NCI-H187 treated with DMSO at 0.1 percent for 48 hours (cell line): ENCODE measurements at places on chromosomes 1 and 21.

GRCh38 chr21:15130751-15131150 lies 66.0 kb upstream of the NRIP1 start:
- no peak for DNase-seq

GRCh38 chr1:236864996-236865817 lies 70.1 kb downstream of the MTR start:
- DNase-seq = no peak

- DNase-seq = no peak
These were observed 3.3 kb upstream of the ZBTB18 start for GRCh38 chr1:244047621-244048255.

DNA sequence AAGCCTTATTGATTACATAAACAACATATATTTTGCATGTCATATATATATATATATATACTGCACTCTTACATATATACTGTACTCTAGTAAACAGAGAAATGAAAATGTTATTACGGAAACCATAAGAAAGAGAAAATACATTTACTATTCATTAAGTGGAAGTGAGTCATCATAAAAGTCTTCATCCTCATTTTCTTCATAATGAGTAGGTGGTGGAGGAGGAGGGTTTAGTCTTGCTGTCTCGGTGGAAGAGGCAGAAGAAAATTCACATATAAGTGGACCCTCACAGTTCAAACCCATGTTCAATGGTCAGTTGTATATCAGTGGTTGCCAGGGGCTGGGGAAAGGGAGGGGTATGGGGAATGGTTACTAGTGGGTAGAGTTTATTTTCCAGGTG lies 8.0 kb upstream of the IFNLR1 start:
- no peak for DNase-seq

GRCh38 chr1:44090429-44091252 lies 28.0 kb upstream of the KLF17 start:
- no peak for DNase-seq

DNA sequence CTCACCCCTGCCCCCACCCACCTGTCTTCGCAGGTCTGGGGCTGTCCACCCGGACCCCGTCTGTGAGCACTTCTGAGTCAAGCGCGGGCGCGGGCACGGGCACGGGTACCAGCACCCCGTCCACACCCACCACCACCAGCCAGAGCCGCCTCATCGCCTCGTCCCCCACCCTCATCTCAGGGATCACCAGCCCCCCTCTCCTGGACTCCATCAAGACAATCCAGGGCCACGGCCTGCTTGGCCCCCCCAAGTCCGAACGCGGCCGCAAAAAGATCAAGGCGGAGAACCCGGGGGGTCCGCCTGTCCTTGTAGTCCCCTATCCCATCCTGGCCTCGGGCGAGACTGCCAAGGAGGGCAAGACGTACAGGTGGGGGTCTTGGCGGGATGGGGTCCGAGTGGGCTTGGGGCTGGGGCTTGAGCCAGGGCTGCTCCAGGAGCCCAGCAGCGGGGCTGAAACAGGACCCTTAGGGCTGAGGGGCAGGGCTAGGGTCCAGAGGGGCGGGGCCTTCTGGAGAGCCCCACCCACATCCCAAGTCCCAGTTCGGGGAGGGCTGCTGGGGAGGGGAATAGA lies 23.9 kb downstream of the ZNF362 start:
- no peak for DNase-seq

- DNase-seq = no peak
These were observed 36.8 kb downstream of the CASZ1 start for GRCh38 chr1:10759413-10760200.

GRCh38 chr1:109796484-109797302 lies 33.0 kb upstream of the EPS8L3 start:
- no peak for DNase-seq

- DNase-seq = no peak
These were observed 14.7 kb upstream of the KRTAP21-1 start for GRCh38 chr21:30769724-30770431.
